KG1 (cell line): ENCODE measurements at places on chromosomes 3 and 15.

GRCh38 chr15:64483749-64484148 is 23.4 kb downstream of the ZNF609 start:
- no peak for DNase-seq

DNA sequence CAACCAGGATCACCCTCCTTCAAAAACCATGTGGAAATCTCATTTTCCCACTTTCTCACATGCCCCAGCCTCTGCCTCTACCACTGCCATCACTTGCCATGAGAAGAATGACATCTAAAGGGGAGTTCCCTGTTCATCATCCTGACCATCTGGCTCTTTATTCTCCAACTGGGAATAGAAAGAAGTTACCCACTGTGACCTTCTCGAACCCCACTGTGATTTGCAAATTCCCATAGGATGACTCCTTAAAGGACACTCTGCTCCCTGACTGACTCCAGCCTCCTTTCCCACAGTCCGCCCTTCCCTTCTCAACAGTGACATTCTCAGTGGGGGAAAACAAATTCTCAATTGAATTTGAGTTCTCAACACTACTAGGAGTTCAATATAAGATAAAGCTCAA is 440.5 kb downstream of the NR2F2 start:
- DNase-seq = no peak

DNA sequence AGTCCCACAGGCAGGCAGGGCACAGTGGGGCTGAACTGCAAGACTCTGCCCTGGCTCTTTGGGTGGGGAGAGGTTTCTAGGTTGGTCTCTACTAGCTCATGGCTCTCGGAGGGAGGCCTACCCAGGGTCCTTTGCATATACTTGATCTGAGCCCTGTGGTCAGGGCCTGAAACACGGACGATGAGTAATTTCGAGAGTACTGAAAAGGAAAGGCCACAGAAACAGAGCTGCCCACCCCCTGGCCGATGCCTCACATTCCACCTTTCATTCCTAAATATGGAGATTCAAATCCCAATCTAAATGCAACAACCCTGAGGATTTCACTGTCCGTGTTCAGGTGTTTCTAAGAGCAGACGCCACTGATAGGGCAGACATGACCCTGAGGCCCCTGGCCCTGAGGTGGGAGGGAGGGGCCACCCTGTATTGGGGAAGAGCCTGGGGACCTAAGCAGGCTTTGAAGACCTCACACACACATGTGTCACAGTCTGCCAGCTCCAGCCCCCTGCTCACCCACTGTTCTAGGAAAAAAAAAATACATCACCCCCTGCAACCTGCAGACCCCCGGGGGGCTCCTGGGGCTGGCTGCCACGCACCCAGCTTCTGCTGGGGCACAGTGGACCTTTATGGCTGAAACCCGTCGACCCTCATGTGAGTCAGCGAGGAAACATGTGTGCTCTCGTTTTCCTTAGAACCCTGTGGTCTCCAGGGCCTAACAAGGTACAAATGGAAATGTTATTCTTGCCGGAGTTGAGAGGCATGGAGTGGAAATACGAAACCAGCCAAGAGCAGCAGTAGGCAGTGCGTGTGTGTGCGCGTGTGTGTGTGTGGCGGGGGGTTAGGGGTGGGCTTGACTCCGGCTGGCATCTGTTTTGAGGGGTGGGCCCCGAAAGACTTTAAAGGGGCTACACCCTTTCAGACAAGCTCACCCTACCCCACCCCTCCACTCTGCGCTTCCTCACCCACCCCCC is 112.7 kb downstream of the CHSY1 start:
- no peak for DNase-seq

GRCh38 chr3:97863031-97863430 is 41.2 kb downstream of the CRYBG3 start:
- DNase-seq = no peak

GRCh38 chr3:151552589-151552988 is 91.7 kb upstream of the IGSF10 start:
- no peak for DNase-seq

- DNase-seq = peak; percentile 52
These were observed 836 bp upstream of the AKAP13 start for GRCh38 chr15:85379403-85380131.

DNA sequence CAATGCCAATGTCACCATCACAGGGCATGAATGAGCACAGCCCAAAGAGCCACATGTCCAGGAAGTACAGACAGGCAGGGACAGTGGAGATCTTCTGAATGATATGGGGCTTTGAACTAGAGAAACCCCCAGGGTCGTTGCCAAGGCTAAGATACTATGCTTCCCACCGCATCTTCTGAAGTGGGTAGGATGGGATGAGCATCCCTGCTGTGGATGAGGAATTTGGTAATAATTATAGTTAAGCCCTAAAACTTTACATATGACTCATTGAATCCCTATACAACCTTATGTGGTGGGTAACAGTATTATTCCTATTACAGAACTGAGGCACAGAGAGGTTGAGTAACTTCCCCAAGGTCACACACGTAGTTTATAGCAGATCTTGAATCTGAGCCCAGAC is 44.2 kb downstream of the WNT5A start:
- no peak for DNase-seq

DNA sequence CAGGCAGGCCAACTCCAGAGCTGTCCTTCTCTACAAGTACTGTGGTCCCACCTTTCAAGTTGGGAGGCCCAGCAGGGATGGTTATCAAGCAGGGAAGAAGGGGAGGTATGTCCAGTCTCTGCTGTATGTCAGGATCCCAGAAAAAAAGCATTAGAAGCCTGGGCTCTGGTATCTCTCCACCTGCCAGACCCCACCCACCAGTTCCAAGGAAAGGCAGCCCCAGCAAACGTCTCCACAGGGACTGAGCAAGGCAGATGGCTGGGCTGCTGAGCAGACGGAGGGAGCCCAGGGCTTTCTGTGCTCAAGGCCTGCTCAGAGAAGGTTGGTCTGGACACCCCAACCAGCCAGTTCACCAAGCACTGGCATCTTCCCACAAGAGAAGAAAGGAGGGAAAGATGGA is 287.8 kb downstream of the XXYLT1 start:
- DNase-seq = no peak

DNA sequence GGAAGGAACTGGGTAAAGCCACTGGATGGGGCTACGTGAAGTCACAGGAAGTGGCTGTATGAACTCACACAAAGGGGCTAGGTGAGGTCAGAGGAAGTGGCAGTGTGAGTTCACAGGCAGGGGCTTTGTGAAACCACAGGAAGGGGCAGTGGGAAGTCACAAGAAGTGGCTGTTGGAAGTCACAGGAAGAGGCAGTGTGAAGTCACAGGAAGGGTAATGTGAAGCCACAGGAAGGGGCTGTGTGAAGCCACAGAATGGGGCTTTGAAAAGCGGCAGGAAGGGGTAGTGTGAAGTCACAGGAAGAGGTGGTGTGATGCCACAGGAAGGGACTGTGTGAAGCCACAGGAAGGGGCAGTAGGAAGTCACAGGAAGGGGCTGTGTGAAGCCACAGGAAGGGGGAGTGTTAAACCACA is 34.6 kb downstream of the GASK1A start:
- no peak for DNase-seq

GRCh38 chr15:26974120-26974780 is 3.3 kb downstream of the GABRG3 start:
- no peak for DNase-seq

DNA sequence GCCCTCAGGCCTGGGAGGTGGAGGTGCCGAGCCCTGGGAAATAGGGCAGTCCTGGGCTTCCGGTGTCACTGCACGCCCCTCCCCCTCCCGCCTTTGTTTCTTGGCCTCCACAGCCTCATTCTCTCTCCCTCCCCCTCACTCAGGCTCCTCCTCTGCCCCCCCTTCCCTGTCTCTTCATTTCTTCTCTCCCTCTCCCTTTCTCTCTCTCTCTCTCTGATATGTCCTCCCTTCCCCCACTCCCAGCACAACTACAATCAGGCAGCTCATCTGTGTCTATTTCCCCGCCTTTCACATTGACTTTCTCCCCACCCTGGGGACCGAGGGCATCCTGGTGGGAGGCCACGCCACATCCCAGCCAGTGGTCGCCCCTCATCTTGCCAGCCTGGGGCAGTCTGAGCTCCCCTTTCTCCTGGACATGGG is 40.2 kb downstream of the IDH2 start:
- no peak for DNase-seq

GRCh38 chr3:22908989-22909507 is 294.1 kb upstream of the UBE2E2 start:
- no peak for DNase-seq

DNA sequence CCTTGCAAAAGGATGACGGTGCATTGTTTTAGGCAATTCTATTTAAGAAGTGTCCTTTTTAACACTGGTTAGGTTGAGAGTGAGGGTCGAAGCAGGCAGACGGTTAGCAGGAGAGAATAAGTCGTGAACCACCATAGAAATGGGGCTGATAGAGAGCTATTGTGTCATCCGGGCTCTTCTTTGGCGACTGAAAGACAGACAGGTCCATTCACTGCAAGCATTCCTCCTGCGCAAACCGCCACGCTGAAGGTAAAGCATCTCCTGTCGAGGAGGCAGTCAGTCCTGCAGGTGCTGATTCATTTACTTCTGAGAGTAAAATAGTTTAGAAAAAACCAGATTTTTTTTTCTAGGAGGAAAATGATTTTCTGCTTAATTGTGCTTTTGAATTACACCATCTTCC is 1002.8 kb upstream of the NR2F2 start:
- no peak for DNase-seq

DNA sequence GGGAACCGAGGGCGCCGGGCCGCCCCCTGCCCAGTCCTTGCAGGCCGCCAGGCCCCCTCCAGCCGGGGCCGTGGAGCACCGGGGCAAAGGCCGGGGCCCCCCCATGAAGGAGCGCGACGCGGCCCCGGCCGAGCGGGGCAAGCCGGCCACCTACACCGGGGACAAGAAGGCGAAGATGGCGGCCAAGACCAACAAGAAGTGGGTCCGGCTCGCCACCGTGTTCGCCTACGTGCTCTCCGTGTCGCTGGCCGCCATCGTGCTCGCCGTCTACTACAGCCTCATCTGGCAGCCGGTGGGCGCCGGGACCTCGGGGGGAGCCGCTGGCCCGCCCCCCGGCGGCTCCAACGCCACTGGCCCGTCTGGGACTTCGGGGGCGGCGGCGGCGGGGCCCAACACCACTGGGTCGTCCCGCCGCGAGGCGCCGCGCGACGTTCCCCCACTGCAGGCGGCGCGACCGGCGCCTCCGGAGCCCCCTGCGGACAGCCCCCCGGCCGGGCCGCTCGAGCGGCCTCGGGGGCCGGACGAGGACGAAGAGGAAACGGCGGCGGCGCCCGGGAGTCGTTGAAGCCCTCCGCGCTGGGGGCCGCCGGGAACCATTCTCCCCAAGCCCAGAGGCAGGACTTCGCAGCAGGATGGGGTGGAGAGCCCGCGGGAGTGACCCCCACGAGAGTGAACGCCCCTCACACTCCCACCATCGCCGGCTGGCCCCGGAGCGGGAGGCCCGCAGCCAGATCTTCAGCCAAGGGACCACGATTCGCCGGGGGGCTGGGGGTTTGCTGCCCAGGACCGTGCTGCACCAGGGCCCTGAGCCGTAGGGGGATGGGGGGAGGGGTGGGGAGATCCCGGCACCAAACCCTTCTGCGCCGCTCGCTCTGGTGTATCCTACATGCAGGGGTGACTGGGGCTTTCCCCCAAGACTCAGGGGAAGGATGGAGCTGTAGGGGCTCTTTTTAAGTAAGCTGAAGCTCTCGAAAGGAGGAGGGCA is 753 bp downstream of the INAFM2 start:
- DNase-seq = no peak

- no peak for DNase-seq
These were observed 35.1 kb upstream of the IGSF11 start for GRCh38 chr3:119069725-119070124.

DNA sequence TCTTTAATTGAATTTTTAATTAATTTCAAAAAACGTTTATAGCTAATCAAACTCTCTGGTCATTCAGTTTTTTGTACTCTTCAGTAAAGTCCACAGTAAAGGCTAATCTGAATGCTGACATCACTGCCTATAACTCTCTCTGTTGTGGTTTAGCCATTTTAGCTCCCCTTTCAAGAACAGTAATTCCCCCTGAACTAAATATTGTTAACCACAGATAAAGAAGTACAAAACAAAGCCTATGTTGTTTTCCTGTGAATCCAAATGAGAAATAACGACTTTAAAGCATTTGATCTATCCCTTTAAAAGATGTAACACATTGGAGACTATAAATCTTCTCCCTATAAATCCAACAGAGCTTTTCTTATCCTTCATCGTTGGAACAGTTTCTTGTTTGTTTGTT is 94.2 kb downstream of the ZBTB20 start:
- no peak for DNase-seq

- no peak for DNase-seq
These were observed 542 bp upstream of the MEIS2 start for GRCh38 chr15:37100966-37101215.

DNA sequence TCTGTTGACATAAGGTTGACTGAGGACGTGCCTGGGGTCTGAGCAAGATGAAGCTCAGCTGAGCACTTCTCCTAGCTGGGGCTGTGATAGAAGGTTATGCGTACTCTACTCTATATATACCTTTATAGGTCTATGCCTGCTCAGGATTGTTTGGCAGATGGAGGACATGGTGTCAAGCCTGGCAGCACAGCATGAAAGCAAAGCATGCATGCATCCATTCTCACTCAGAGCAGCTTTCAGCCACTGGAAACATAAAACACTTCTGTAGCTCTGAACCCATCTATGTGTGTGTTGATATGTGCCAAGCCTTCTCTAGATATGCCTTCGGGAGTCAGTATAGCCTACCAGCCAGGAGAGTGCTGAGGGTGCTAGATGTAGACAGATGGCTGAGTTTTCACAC is 142.3 kb upstream of the NUDT16 start:
- DNase-seq = no peak

GRCh38 chr3:45938864-45939263 is 4.4 kb upstream of the CXCR6 start:
- peak; percentile 63 for DNase-seq

DNA sequence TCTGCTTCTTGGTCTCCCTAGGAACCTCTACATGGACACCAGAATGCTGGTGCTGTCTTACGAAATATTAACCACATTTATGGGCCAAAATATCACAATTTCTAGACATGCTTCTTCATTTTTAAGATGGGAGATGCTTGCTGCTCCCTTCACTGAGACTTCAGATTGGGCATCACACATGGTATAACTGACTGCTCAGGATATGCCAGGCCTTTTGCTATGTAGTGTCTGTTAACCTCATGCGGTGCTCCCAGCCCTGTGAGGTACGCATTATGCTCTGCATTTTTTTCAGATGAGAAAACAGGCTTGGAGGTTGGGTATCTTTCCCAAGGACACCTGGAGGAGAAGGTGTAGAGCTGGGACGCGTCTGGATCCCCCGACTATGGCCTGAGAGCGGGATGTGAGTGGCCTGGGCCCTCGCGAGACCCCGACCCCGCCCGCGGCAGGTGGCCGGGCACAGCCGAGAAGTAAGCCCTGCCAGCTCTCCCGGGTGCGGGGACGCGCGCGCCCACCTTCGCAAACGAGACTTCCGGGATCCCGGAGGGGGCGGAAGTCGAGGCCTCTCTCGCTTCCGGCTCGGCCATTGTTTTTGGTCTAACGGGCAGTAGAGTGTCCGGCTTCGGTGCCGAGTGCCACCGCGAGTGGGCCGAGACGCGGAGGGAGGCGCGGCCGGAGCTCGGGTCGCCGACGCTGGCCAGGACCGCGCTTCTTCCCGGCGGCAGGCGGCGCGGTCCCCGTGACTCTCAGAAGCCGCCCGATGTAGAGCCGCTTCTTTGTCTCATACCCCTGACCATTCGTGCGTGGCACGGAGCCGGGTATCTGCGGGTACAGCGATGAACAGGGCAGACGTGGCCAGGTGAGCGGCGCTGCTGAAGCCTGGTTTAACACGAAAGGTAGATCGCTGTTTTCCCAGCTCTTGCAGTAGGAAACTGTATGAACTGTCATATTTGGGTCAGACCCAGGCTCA is at the start of gene ZKSCAN7:
Gene ZKSCAN7 (plus strand): TSS at position 568 of the 967 bp plus-strand sequence. CDS start 1,855 bp downstream, outside the sequence.
- peak; percentile 41 for DNase-seq
